BJ (cell line): ENCODE measurements at places on chromosomes 3 and 15. TPM values are rescaled to one million over a fixed set of nuclear protein-coding genes. Genes with fewer than 3 reads are reported as not detected.

- no peak for DNase-seq
Measured at GRCh38 chr3:126413693-126414080, 19.0 kb downstream of the CFAP100 start.

The CRYBG3 gene
- 4.1 and 6.6 TPM in 2 replicates for polyA plus RNA-seq

- DNase-seq: no peak
Measured at GRCh38 chr15:89641053-89641452, 14.2 kb downstream of the KIF7 start.

DNA sequence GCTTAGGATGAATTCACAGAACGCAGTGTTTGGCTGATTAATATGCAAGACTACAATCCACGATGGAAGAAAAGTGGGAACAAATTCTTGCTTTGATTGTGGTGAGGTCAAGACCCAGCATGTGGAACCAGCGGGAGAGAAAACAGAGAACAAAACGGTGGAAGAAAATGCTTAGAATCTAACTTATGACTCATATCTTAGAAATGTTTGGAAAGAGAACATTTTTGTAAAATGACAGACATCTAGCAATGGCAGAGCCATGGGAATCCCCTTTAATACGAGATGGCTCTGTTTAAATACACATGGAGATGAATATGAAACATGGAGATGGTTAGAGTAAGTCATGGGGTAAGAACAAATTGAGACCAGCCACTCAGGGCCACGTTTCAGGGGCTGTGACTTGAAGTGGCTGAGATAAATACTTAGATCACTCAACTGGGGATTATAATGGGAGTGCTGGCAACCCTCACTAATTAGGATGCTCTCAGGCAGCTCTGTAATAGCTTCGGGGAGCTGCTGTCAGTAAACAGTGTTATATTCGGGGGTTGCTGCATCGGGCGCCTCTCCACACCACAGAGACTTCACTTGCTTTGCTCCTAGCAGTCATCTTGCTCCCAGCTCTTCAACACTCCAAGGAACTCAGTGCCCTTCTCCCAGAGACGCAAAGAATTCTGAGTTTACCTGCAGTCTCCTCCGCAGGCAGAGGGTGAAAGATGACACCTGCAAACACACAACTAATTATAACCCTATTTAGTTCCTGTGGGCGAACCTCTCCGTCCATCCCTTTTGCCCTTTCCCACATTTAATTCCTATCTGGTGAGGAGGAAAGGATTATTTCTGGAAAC lies 68.0 kb upstream of the ONECUT1 start:
- no peak for DNase-seq

GRCh38 chr15:47741082-47741481 lies 23.8 kb downstream of the SEMA6D start:
- no peak for DNase-seq
